Hematopoietic multipotent progenitor cell treated with erythropoietin and hydrocortisone succinate and interleukin-3 and kit ligand, for 8 days (in vitro differentiated cells): ENCODE measurements at places on chromosomes 3 and 15.
A peak's percentile ranks its signal among the peaks of the same experiment; 100 is the strongest.

GRCh38 chr3:190338717-190339116 lies 16.5 kb upstream of the CLDN1 start:
- DNase-seq, result peak; percentile 94

GRCh38 chr3:142706321-142707127 lies 17.3 kb upstream of the TRPC1 start:
- no peak for DNase-seq

- no peak for DNase-seq
Observed at GRCh38 chr3:29829340-29829739, 548.5 kb downstream of the RBMS3 start.

DNA sequence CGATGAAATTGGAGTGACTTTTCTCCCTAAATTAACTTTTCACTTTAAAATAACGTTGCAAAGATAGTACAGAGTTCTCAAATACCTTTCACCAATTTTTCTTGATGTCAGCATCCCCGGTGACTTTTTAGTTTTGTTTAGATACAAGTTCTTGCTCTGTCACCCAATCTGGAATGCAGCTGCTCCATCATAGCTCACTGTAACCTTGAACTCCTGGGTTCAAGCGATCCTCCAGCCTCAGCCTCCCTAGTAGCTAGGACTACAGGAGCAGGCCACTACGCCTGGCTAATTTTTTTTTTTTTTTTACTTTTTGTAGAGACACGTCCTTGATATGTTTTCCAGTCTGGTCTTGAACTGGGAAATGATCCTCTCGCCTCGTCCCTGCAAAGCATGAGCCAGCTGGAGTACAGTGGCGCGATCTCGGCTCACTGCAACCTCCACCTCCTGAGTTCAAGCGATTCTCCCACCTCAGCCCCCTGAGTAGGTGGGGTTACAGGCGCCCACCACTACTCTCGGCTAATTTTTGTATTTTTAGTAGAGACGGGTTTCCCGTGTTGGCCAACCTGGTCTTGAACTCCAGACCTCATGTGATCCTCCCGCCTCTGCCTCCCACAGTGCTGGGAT lies 747 bp downstream of the NSUN3 start:
- DNase-seq, result peak; percentile 20

GRCh38 chr3:42292009-42292408 lies 26.0 kb upstream of the CCK start:
- DNase-seq, result no peak

- no peak for DNase-seq
Observed at GRCh38 chr3:61793056-61793455, 231.7 kb downstream of the PTPRG start.

GRCh38 chr3:66904336-66904735 lies 93.8 kb upstream of the KBTBD8 start:
- no peak for DNase-seq

GRCh38 chr3:72768006-72768441 lies 80.2 kb downstream of the SHQ1 start:
- no peak for DNase-seq
